ENCODE measurements at places on chromosomes 3 and 15.
A peak's percentile ranks its signal among the peaks of the same experiment; 100 is the strongest.

GRCh38 chr3:115655761-115656282 lies 32.5 kb downstream of the GAP43 start:
- no peak for DNase-seq

- peak; percentile 27 for DNase-seq
Observed at GRCh38 chr3:25508901-25509300, 80.8 kb downstream of the RARB start.

GRCh38 chr15:57364282-57365007 lies 11.9 kb upstream of the CGNL1 start:
- no peak for DNase-seq

GRCh38 chr3:182244222-182244971 lies 532.7 kb downstream of the SOX2 start:
- no peak for DNase-seq

GRCh38 chr3:85760342-85760741 lies 801.6 kb downstream of the CADM2 start:
- DNase-seq = no peak

- no peak for DNase-seq
Observed at GRCh38 chr3:196219970-196220311, 3.6 kb downstream of the SLC51A start.

DNA sequence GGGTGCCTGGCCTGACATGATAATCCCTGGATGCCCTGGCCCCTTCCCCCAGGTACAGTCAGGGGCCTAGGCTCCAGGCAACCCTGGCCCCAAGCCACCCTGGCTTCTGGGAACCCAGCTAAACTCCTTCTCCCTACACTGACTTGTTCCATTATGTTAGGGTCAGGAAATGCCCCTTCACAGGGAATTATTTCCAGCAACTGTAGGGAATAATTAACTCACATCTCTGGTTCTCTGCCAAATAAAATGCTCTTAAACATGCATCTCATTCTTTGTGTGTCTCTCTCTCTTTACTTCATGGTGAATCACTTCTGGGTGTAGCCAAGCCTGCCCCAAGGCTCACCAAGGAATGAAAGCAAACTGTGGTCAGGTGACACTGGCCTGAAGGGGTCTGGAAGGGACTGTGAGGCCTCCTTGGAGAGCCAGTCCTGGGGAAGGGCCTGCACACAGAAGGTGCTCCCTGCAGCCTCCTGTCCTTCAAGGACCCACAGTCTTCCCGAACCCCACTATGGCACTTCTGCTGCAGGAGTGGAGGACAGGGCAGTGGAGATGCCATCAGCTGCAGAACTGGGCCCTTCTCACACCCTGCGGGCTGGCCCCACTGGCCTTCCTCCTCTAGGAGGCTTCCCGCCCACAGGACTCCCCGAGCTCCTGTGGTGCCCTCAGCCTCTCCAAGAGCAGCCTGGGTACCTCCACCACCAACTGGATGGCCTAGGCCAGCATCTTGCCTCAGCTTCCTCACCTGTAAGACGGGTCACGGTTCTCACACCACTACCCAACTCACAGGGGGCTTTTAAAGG lies 17.6 kb downstream of the TKT start:
- DNase-seq = peak; percentile 85

GRCh38 chr15:63385911-63386531 lies 4.4 kb upstream of the CA12 start:
- DNase-seq = no peak

DNA sequence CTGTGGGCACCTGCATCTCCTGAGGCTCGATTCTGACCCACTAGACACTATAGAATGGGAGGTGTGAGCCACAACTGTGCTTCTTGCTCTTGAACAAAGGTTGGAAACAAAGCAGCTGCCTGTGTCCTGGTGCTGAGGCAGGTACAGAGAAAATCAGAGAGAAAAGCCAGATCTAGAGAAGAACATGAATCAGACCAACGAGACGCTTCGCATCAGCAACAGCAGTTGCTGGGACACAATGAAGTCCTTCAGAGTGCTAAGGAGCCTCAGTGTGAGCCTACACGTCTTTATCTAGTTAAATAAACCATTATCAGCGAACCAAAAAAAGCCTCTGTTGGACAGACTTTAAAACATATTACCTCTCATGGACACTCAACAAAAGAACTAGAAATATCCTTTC lies 86.3 kb upstream of the MEX3B start:
- DNase-seq = no peak

- DNase-seq = no peak
Observed at GRCh38 chr3:73327052-73327451, 265.6 kb downstream of the EBLN2 start.

- no peak for DNase-seq
Observed at GRCh38 chr3:19540464-19540863, 392.2 kb downstream of the KCNH8 start.

- DNase-seq = no peak
Observed at GRCh38 chr3:111735243-111735758, 123.8 kb upstream of the PHLDB2 start.

DNA sequence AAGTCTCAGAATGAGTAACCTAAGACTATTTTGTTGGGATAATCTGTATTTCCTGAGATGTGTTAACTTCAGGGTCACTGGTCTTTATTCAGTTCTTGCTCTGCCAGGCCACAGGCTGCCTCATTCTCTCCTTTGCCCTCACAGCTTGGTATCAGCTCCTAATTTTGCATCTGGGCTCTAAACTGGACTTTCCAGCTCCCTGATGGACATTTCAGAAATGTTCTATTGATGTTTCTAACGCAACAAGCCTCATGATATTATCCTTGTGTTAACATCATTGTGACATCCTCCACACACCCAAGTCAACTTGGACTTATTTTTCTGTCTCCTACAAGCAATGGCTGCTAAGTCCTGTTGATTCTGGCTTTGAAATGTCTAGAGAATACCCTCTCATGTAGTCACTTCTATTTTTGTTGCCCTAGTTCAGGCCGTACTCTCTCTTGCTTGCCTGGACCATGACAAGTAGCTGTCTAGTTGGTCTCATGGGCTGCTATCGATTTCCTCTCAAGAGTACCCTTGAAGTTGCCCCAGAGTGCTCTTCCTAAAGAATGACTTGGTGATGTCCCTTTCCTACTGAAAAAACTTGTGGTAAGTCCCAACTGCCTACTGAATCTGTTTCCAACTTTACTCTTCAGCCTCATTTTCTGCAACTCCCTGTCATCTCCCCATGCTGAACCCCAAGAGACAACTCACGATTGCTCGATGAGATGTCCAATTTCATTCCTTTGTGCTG lies 52.7 kb downstream of the CHST2 start:
- no peak for DNase-seq

DNA sequence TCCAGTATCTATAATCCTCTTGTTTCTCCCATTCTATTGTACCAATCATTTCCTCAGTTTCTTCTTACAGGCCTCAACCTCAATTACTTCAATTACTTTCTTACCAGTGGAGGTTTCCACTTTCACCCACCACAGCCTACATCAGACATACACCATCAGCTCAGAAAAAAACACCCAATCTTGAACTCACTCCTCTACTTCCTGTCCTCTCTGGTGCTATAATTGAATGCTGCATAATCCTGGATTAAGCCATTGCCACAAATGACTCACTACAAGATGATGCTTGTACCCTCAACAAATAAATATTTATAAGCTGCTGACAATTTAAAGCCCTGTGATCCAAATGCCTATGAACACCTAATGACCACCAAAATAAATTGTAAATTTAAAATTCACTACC lies 18.5 kb downstream of the RYK start:
- no peak for DNase-seq

DNA sequence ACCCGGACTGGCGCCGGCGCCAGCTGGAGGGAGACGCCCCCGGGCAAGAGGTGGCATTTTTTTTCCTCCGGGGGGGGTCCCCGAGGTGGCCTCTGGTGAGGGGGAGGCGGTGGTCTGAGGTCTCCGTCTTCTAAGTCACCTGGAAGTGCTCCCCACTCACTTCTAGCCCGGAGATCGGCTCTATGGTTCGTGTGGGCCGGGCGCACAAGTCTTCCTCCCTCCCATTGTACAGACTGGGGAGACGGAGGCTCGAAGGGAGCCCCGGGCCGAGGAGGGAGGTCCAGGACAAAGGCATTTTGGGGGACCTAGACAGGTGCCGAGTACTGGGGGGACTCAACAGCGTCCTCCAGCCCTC lies 4.4 kb downstream of the GATA2 start:
- DNase-seq = no peak

DNA sequence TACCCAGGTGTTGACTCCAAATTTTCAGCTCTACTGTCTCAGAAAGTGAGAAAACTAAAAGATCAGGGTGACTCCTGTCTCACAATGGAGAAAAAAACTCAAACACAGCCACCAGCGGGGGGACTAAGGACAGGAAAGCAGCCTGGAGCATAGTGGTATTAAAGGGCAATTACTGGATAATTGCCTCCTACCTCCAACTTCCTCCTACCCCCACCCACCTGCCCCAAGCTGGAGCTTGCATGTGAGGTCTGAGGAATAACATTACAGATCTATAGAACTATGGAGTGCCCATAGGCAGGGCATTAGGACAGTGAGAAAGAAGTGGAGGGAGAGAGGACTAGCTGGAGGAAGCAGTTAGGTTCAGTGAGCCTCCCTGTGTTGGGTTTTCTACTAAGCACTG lies 2.7 kb upstream of the PCCB start:
- no peak for DNase-seq

- no peak for DNase-seq
Observed at GRCh38 chr3:33954956-33955355, 156.5 kb downstream of the PDCD6IP start.

DNA sequence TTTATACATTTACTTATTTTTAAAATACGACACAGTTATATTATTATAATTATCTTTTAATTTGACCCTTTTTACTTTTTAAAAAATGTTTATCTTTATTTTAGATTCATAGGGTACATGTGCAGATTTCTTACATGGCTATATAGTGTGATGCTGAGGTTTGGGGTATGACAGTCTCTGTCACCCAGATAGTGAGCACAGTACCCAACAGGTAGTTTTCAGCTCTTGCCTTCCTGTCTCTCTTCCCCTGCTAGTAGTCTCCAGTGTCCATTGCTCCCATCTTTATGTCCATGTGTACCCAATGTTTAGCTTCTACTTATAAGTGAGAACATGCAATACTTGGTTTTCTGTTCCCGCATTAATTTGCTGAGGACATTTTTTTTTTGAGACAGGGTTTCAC lies 21.8 kb upstream of the KCNMB2 start:
- no peak for DNase-seq

DNA sequence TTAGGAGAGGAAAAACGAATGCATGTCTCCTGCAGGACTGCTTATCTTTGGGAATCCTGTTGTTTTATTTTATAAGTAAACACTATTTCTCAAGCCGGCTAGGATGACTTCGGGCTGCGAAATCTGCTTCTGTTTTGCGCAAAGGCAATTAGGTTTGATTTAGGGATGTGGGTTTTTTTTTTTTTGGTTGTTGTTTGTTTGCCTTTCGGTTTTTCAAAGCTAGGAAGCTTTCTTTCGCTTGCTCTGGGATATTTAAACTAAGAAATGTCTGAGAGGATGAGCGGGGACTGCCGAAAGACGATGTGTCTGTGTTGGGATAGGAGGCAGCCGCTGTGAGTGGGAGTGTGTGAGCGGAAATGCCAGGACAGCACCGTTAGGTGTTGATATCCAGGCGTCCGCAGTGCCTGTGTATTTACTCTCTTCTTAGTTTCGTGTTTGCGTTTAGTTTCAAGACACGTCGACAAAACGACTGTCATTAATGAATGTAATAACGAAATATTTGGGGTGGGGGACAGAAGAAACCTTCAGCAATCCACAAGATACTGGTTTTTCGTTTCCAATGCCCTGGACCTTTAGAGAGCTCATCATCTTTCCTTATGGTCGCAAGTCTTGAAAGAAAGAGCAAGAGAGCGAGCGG lies 604 bp downstream of the ISL2 start:
- no peak for DNase-seq

GRCh38 chr15:56968256-56968655 lies 49.8 kb downstream of the TCF12 start:
- no peak for DNase-seq

DNA sequence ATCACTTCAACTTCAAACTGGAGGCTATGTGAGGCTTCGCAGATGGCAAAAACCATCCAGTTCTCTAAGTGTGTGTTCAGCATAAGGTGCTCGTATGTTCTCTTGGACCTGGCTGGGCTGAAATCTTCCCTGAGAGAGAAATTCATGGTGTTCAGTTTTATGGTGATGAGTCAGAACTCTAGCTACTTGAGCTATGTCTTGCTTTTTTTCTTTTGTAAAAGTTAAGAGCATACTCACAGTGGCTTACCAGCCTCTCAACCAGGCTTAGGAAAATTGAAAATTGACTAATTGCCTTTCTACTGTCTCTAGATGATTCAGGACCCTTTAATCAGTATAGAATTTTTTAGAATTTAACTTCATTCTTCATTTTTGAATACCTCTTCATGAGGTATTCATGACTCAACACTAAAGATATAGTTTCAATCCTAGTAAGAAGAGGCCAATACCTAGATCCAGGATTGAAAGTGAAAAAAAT lies 617.5 kb downstream of the TBL1XR1 start:
- DNase-seq = peak; percentile 5

DNA sequence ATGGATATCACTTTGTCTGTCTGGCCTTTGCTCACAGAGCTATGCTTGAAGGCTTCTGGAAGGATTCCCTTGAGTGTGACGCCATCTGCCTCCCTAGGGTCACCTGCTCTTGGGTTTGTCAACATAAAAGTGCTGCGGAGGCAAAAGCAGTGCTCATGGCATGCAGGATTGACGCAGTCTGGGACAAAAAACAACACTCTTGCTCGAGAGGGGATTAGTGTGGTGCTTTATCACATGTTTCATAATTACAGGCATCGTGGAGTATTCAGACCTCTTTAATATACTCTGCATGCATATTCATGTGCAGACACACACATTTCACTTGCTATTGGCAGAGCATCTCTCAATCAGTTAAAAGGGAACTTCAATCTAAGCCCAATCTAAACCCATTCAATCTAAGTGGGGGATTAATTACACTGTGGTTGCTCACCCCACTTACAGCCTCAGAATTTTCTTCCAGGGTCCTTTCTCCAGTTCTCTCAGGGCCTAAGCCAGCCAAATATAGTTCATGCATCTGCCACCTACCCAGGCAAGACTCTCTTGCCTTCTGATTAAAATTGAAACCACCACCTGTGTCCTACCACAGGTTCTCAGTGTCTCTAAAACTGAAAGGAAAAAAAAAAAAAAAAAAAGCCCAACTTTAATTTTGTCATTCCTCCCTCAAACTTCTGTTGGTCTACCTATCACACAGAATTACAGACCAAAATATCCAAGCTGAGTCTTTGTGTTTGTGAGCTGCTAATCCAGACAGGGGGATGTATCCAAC lies 75.6 kb downstream of the BFSP2 start:
- no peak for DNase-seq

DNA sequence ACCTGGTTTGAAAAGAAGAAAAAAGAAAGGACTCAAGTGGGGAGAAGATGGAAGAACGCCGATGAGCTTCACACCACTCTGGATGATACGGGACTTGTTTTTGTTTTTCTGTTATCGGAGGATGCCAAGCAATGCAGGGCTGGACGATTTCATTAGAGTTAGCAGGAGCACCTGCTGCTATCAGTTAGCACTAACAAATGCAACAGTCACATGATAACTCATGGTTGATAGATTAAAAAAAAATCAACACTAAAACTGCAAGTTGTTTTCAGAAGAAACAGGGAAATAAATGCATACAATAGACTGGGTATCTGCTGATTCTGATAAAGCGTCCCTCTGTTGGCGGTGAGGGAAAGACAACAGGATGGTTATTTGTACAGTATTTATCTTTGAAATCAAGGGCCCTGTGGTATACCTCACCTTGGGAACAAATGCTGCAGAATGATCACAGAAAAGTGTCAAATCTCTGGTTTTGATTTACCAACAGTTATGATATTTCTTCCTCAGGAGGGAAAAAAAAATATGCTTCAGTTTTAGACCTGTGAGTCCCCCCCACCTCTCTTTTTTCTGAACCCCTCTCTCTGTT lies 575.1 kb downstream of the FOXP1 start:
- DNase-seq = no peak

Measured in HFF-Myc (cell line).